Activated CD4-positive, alpha-beta T cell treated with anti-CD3 and anti-CD28 coated beads for 4 hours (primary cell): ENCODE measurements at places on chromosomes 5 and 9.

DNA sequence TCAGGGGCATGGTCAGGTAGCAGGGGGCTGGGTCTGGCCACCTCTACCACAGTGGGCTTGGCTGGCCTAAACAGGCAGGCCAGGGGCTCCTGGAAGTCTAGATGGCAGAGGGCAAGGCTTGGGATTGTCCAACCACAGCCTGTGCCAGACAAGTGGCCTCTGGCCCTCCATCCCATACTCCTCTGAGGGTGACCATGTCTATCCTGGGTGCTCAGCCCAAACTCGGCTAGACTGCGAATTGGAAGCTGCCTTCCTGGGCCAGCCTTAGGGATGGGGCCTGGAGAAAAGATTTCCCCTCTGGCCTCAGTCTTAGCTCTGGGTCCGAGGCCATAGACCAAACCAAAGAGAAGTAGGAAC is 110.5 kb downstream of the PHF2 start:
- DNase-seq, result no peak

GRCh38 chr5:51378061-51378409 is 5.2 kb upstream of the ISL1 start:
- no peak for DNase-seq

DNA sequence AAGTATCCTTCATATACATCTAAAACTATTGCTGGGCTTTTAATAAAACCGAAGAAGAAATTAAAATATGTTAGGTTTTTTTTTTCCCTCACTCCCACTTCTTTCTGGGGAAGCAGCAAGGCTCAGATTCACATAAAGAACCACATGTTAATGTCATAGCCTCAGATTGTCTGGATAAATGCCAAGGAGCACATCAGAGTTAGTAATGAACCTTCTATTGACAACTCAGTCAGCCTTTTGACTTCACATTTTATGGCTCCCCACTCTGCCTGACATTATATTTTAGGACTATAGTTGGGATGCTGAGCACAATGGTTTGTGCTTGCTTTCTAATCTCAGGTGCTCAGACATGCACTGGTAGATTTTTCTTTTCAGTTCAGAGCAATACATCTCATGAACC is 21.8 kb downstream of the DMAC1 start:
- DNase-seq, result no peak

DNA sequence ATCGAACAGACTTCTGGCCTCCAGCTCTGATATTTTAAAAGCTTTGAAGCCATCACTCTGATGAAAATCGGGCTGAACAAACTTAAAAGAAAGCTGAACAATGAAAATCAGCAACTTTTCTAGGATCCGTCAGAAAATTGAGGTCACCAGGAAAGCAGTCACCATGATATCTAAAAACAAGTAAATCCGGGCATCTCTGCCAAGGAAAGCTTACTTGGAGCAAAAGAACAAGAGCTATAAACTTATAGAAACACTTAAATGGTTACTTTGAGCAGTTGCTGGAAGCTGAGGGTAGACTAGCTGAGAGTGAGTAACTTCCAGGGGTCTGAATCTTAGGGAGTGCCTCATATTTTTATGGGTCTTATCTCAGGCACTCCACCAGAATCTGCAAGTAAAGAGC is 1043.0 kb upstream of the CDH18 start:
- no peak for DNase-seq

- DNase-seq, result no peak
These were observed 370.6 kb upstream of the PIK3R1 start for GRCh38 chr5:67844924-67845323.

GRCh38 chr5:41681840-41682239 is 171.4 kb upstream of the PLCXD3 start:
- no peak for DNase-seq

DNA sequence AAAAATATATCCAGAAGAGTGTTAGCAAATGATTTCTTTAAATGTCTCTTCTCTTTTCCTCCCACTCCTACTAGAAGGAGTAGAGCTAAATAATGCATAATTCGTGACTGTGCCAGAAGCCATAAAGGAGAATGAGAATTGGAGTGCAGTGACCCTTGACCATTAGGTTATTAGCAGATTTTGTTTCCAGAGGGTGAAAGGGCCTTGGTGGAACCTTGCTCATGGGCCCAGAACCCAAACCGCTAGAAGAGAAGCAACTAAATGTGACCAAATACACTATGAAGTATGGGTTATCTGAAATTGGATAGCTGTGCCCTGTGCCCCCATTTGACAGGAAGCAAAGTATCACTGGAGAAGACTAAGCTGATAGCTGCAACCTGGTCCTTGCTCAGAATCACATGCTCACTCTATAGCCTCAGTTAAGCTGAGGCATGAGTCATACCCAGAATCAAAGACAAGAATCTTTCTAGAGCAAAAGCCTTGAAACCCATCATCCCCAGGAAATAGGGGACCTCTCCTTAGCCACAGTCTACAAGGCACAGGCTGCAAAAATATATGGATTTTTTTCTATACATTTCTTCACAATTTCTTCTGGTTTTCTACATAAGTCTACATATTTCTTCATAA is 36.3 kb downstream of the CAPSL start:
- no peak for DNase-seq

DNA sequence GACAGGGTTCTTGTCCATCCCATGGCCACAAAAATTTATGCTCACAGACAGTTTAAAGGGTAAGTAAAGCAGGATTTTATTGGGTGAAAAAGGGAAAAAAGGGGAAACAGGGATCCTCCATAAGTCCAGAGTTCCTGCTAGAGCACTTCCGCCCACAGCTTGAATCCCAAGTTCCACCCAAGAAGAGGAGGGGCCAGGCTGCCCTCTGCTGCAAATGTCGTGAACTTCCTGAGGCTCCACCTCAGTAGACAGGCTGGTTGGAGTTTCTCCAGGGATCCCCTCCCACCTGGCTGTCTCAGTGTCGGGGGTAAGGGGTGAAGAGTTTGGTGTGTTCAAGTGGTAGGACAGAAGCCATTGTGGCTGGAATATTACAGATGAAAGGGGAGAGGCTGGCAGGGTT is 275.0 kb upstream of the SGCD start:
- DNase-seq, result no peak

- peak; percentile 6 for DNase-seq
These were observed 539 bp downstream of the ARRDC3 start for GRCh38 chr5:91382530-91383026.

DNA sequence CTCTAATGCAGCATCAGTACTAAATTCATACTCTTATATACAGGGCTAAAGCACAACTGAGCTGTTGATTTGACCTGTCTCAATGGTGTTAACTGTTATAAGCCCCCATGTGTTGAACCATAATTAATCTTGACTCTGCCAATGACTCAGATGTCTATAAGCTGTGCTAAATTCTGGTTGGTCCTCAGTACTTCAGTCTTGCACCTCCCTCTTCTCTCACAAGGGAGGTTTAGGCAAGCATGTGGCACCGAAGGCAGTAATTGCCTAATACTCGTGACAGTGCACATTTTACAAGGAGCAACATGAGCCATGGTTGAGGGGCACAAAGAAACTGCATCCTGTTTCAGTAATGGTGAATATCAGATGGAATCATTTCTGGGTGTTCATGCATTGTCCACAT is 255.9 kb downstream of the TRPM3 start:
- DNase-seq, result no peak

GRCh38 chr5:31415009-31415923 is 116.6 kb downstream of the DROSHA start:
- no peak for DNase-seq

DNA sequence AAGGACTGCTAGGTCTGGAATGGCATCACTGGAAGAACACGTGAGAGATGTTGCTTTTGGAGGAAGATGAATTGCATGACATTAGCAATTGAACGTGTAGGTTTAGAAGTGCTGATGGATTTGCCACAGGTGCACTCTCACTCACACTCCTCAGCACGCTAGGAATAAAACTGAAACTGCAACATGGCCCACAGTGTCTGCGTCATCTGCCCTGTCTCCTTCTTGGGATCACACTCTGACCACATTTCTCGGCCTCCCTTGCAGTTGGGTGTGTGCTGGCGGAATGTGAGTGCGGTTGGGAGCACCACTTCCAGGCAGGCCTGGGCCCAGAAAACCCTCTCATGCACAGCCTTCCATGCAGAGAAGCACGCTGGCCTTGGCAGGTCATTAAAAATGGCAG is 152.8 kb upstream of the LHFPL2 start:
- no peak for DNase-seq

- no peak for DNase-seq
These were observed 193.3 kb downstream of the DIRAS2 start for GRCh38 chr9:90449213-90449925.

- DNase-seq, result no peak
These were observed 577.7 kb downstream of the EBF1 start for GRCh38 chr5:158521995-158522394.

GRCh38 chr5:96569770-96570169 is 92.4 kb upstream of the CAST start:
- no peak for DNase-seq

- no peak for DNase-seq
These were observed 193.3 kb downstream of the TMEM38B start for GRCh38 chr9:105887679-105888078.

- DNase-seq, result no peak
These were observed 26.3 kb upstream of the GALNT10 start for GRCh38 chr5:154164249-154164581.
